ENCODE measurements at places on chromosomes 6 and 20. TPM values are rescaled to one million over a fixed set of nuclear protein-coding genes. Genes with fewer than 3 reads are reported as not detected.
A peak's percentile ranks its signal among the peaks of the same experiment; 100 is the strongest.

SPO11 gene
- total RNA-seq = not detected

DNA sequence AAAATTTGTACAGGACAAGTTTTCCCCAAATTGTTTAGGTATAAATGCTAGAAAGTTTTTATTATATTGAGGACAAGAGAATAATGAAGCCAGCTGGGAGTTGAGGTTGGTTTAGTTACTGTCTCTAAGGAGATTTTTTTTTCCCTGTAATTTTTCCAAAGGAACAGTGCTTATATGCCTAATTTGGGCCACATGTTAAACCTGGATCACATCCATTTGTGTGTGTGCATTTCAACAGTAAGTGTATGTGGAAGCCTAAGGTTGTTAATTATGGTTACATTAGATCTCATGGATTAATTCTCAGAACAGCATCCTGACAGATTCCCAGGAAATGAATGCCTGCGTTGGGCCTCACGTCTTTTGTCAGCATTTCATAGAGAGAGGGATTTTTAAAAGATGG, 4.5 kb downstream of the IGF2R start:
- DNase-seq = no peak

GRCh38 chr6:25056130-25056529, 120.4 kb upstream of the RIPOR2 start:
- DNase-seq = peak; percentile 51

OCSTAMP gene
- not detected for total RNA-seq

GRCh38 chr20:61219021-61219431, 33.0 kb upstream of the CDH4 start:
- DNase-seq = no peak

DNA sequence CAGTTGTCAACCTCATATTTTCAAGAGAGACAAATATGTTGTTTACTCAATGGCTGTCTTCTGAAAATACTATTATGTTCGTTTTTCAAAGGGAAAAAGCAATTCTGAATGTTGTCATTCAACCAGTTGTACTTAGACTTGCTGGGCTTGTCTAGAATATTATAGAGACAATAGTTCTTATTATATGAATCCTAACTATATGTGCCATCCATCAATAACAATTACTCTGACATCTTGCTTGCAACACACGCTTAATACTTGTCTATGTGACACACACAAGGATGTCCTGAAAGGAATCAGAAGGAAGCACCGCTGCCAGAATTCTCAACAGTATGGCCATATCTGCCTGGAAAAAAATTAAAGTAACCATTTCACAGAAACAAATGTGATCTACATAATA, 283.3 kb upstream of the NRSN1 start:
- DNase-seq = no peak

DNA sequence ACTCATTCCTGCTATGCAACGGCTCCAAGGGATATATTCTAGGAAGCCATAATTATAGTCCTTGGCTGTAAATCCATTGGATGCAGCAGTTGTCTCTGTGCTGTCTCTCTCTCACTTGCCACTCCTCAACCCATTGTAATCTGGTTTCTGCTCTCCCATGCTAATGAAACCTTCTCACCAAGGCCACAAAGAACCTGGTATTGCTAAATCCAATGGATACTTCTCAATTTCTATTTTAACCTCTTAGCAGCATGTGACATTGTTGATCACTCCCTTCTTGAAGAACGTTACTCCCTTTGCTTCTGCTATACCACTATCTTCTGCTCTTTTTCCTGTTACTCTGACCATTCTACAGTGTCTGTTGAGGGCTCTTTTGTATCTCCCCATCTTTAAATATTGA, 39.8 kb upstream of the GCLC start:
- DNase-seq = no peak

GRCh38 chr6:122872311-122872710, 83.3 kb downstream of the SMPDL3A start:
- DNase-seq = no peak

SLC17A3 gene
- total RNA-seq = not detected

DNA sequence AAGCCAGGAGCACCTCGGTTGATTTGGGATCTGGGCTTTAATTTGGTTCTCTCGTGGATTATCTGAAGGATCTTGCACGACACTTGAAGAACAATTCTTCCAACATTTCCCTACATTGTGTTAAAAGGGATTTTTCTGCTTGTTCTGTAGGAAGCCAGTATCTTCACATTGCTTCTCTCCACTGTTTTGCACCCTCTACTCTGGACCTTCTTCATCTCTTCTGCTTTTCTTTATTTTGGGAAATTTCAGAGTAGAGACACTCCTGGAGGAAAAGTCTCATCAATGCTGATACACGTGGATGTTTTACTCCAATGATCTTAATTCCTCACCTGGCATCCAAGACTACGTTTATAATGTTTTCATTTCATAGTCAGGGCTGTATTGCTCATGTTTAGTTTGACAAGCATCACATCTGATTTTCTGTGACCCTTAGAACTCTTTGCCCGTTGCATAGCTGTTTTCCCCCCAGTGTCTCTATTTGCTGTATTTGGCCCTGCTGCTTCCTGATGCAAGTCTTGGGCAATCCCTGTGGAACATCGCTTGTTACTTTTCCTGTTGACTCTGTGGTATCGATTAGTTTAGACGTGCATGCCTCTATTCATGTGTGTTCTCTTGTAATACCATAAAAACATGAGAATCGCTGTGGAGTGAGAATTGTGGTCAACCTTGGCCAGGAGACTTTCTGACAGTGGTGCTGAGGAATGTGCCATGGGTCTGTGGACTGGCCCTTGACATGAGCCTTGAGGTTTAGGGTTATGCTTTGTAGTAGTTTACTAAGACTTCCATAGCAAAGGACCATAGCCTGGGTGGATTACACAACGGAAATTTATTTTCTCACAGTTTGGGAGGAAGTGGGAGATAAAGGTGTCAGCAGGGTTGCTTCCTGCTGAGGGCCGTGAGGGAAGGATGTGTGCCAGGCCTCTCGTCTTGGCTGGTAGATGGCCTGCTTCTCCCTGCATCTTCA, 12.5 kb downstream of the PLCB1 start:
- no peak for DNase-seq

DNA sequence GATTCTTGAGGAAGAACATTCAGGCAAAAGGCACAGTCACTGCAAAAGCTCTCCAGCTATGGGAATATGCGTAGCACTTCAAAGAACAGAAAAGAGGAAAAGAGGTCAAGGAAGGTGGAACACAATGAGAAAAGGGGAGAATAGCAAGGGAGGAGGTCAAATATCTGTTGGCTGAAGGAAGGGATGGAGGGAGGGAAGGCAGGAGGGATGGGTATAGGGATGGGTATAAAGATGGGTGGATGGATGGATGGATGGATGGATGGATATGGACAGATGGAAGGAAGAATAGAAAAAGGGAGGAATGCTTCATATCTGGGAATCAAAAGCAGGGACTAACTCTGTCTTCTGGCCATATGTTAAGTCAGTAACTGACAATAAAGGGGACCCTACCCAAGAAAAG, 164.2 kb upstream of the TOP1 start:
- DNase-seq = no peak

- no peak for DNase-seq
Measured at GRCh38 chr6:51459958-51460357, 627.5 kb downstream of the PKHD1 start.

WFDC12 gene
- not detected for total RNA-seq

DNA sequence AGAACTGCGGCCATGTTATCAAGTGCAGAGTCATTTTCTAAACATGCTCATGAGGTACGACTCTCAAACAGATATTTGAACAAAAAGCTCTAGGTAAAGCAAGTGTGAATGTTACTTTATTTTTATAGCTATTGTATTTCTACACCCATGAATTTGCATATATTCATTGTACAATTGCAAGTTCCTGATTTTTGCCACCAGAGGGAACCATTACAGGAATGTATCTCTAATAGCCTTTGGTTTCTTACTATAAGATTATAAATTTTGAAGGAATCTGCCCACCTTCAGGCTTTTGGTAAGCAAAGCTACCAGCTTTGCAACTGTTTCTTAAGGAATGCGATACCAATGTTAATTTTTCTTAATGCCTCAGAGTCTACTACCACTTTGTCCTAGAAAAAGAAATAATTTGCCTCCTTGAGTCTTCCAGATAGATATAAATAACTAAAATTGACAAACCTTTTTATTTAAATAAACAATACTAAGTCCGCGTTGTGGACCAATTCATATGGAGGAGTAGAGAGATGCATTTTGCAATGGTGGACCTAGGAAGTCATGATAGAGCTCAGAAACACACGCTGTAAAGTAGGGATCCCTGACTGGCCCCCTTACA, 125.4 kb upstream of the SAMD5 start:
- peak; percentile 12 for DNase-seq

WFDC10B gene
- total RNA-seq = not detected

- DNase-seq = peak; percentile 63
Measured at GRCh38 chr20:38883081-38883980, 42.9 kb upstream of the FAM83D start.

- no peak for DNase-seq
Measured at GRCh38 chr6:46985943-46986342, 56.2 kb downstream of the ADGRF1 start.

PROCR gene
- total RNA-seq = not detected

SCRT2 gene
- not detected for total RNA-seq

MEP1A gene
- total RNA-seq = not detected

ULBP2 gene
- 2.6 TPM for total RNA-seq

DNA sequence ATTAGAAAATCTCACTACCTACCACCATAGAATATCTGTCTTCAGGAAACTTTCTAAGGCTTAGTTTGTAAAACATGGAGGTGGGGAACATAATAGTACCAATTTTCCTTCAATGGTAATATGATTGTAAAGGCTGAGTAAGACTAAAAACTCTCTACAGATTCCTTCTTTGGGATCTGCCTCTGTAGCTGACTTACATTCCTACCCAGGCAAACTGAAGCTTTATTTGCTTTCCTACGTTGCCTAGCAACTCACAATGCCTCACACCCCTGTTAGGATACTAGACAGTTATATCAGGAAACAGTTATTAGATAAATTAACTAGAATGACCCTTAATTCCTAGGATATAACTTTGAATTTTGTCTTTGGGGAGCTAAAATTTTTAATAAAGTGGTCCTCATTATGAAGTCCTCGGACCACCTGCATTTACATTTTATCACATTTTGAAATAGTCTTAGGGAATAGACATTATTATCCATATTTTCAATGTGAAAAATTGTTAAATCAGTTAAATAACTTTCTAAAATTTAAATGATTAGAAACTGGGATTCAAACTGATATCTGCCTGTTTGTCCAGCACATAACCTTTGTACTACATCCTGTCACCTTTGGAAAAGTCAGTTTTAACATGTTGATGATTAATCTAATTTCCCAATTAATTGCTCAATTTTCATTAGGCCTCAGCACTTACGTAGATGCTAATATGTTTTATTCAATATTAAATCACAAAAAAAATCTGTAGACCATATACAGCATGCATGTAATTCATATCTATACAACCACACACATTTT, 591.4 kb downstream of the RNF144B start:
- no peak for DNase-seq

DNA sequence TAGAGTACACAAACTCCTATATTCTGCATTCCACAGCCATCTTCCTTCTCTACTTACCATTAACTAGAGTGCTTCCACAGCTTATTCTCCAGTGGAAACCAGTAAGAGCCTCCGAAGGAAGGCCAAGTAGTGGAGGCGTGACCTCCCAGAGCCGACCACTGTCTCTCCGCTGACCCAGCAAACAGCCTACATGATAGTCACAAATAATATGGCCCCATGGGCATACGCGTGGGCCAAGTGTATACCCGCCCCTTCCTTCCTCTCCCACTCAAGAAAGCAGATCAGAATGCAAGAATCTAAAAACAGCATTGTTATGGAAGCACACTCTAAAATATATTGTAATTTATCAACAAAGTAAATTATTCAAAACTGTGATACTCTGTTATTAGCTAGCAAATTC, 526.6 kb upstream of the JARID2 start:
- DNase-seq = no peak

DNA sequence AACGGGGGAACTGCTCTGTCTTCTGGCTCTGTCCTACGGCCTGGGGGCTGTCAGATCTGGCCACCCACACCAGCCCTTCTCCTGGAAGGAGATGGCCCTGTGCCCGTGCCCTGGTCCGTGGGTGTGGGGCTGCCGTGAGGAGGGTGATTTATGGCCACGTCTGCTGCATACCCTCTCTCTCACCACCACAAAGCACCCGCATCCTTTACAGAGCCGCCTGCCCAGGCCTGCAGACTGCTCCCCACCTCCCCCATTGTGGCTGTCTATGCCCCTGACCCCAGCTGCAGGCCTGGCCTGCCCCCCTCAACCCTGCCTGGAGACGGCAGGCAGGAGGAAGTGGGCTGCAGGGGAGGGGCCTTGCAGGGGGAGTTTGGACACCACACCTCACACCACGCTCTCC, 72.7 kb upstream of the GATA5 start:
- DNase-seq = no peak

HSPA1A gene
- 2.2 TPM for total RNA-seq

- DNase-seq = no peak
Measured at GRCh38 chr6:119922814-119923213, 573.3 kb upstream of the MAN1A1 start.

GPR6 gene
- total RNA-seq = not detected
